ENCODE measurements at places on chromosomes 7 and 10.

GRCh38 chr10:46239247-46239646, 47.5 kb upstream of the ANTXRL start:
- no peak for DNase-seq

DNA sequence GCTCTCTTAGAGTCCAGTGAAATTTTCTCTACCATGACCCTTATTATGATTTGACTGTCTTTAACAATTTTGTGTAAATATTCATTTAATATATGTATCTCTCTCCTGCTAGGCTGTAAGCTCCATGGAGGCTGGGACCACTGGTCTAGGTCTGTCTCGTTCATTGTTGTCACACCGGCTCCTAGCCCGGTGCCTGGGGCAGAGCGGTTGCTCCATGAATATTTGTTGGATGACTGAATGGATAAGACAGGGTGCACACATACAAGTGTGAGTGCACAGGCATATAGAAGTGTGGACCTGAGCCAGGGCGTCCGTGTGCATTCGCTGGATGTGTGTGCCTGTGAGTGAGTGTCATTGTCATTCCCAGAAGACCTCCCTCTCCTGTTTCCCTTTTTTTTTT, 20.9 kb upstream of the LBX1 start:
- no peak for DNase-seq

- DNase-seq = peak; percentile 10
These were observed 38.6 kb upstream of the RSBN1L start for GRCh38 chr7:77657427-77658224.

GRCh38 chr7:26657686-26658388, 206.6 kb downstream of the SKAP2 start:
- DNase-seq = peak; percentile 59

- no peak for DNase-seq
These were observed 126.3 kb downstream of the ARHGAP21 start for GRCh38 chr10:24597426-24597825.

DNA sequence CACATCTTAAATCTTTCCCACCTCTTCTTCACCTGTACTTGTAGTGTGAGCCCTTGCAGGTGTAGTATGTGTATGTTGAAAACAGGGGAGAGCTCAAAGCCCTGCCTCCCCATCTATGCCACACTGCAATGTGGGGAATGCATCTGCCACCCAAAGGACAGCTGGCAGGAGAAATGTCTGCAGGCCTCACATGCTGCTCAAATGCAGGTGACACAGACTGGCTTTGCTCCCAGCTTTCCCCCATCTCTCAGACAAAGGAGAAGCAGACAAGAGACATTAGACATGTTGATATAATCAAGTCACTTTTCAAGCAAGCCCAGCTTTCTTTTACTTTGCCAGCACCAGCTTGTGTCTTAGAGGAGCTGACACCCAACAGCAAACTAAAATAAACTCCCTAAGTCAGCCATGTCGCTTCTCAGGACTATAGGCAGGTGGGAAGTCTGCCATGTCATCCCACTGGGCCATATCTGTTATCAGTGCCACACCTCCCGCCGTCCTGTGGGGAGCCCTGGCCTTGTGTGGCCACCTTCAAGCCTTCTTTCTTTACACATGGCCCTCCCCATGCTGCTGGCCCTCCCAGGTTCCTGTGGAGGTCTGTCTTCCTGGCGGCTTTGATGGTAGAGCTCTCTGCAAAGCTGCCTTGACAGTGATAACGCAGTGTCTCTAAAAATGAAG, 102.1 kb downstream of the CXCL12 start:
- DNase-seq = no peak

DNA sequence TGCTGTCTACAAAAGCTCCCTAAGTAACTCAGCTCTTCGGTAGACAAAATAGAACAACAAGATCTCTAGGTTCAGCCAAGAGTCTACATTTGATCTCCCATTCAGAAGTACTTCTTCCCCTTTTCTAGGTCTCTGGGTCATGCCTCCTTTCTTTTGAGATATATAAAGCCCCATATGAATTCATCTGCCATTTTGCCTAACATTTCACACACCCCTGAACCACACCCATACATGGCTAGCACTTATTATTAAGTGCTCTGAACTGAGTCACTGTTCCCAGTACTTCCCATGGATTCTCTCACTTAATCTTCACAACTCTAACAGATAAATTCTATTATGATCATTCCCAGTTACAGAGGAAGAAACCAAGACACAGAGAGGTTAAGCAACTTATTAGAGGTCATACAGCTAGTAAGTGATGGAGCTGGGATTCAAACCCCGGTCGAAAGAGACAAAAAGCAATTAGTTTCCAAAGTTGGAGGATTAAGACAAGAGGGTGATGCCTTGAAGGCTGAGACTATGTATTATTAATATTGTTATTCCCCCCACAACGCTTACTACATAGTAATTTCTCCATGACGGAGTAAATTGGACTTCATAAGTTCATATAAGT, 17.3 kb downstream of the MYOF start:
- DNase-seq = no peak

DNA sequence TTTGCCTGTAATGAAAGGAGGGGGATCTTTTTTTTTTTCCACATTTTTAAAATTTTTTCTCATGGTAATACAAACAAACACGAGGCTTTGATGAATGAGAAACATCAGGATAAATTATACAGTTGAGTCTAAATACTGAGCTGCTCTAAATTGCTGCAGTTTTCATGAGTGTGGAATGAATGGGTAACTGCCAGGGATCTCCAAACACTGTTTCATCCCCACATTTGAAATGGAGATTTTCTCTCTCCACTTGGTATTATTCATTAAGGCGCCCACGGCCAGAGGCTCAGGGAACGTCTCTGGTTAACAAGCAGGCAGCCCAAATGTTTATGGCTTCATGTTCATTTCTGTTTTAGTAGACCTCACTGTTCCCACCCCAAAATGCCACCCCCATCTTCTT, 717.1 kb downstream of the GRID1 start:
- no peak for DNase-seq

DNA sequence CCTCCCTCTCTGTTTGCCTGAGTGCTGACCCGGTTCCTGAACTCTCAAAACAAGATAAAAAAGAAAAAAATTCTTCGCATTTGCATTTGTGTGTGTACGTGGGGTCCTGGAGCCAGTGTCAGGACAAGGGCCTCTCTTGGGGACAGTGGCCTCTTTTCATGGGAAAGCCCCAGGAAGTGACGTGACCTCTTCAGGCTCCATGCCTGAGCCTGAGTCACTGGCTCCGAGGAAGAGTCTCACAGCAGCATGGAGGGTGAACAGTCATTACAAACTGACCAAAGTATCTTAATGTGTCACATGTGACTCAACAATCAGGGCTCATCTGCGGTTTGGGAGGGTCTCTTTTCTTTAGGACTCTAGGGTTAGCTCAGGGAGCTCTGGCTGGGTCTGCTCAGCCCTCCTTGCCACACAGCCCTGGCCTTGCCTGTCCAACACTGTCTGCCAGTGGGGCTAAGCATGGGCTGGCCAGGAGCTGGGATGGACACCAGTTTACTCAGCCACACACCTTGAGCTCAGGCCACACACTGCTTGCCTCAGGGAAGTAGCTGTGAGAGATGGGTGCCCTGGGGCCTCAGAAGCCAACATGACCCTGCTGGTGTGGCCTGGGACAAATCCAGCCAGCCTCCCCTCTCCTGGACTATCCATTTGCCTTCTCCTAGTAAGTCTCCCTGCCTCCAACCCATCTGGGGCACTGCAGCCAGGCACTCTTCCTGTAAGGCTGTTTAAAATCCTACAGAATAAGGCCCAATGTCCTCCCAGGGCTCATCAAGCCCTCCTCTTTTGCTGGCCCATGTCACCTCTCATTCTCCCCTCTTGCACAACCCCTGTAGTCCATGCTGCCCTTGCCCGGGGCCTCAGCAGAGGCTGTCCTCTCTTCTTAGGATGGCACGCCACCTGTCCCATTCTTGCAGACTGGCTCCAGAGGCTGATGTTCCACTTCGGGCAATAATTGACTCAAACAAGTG, 10.5 kb downstream of the TMEM273 start:
- no peak for DNase-seq

- DNase-seq = no peak
These were observed 37.7 kb downstream of the PRSS2 start for GRCh38 chr7:142808461-142808801.

- no peak for DNase-seq
These were observed 28.3 kb downstream of the POLR3A start for GRCh38 chr10:78000956-78001472.

- no peak for DNase-seq
These were observed 81.0 kb upstream of the ASAH2 start for GRCh38 chr10:50332108-50332842.

DNA sequence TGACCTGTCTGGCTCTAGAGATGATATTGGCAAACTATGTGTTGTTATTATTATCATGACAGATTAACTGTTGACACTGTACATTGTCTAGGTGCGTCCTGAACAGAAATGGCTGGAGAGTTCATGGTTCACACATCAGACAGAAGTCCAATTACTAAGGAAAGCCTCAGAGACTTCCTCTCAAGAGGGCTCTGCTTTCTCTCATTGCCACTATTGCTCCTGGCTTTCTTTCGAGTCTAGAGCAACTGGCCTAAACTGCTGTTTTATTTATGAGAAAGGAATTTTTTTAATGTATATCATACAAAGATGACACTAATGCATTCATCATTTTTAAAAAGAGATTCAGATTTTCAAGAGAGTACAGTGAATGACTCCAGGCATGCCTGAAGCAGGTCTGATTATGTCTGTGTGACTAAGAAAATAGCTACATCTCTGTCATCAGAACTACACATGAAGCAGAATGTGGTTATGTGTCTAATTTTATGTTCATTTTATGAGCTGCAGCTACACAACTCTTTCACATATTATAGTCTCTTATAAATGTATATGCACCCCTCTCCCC, 30.4 kb downstream of the NRCAM start:
- DNase-seq = no peak

DNA sequence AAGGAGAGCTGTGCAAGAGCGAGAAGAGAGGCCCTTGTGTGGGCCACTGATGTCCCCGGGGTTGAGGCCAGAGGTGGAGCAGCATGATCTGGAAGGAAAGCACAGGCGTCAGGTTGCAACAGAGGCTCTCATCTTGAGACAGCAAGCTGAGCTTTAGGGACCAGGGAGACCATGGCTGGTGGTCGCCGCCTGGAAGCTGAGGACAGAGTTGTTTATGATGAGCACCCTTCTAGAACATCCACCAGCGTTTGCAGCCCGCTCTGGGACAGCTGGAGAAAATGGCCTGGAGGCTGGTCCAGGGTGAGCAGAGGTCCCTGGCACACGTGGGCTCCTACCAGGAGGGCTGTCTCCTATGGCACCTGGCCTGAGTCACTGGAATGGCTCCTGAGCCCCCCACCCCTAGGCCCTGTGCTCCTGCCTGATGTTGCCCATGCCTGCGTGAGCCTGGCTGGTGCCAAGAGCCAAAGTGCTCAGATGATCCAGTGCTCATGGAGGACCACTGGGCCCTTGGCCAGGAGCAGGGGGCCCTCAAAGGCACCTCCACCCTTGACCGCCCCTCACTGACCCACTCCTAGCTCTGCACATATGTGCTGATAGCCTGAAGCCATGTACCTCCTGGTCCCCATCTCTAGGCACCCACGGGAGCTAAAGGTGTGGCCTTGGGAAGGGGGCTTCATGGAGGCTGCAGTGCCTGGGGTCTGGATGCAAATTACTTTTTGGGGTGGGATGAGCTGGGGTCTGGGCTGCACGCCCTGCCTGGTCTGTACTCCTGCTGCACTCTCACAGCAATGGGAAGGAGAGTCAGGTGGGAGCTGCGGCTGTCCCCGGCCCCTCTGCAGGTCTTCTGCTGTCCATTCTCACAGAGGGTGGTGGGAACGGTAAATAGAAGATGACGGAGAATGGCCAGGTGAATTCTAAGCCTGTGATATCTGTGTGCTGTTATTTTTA, 40.1 kb upstream of the RET start:
- no peak for DNase-seq

DNA sequence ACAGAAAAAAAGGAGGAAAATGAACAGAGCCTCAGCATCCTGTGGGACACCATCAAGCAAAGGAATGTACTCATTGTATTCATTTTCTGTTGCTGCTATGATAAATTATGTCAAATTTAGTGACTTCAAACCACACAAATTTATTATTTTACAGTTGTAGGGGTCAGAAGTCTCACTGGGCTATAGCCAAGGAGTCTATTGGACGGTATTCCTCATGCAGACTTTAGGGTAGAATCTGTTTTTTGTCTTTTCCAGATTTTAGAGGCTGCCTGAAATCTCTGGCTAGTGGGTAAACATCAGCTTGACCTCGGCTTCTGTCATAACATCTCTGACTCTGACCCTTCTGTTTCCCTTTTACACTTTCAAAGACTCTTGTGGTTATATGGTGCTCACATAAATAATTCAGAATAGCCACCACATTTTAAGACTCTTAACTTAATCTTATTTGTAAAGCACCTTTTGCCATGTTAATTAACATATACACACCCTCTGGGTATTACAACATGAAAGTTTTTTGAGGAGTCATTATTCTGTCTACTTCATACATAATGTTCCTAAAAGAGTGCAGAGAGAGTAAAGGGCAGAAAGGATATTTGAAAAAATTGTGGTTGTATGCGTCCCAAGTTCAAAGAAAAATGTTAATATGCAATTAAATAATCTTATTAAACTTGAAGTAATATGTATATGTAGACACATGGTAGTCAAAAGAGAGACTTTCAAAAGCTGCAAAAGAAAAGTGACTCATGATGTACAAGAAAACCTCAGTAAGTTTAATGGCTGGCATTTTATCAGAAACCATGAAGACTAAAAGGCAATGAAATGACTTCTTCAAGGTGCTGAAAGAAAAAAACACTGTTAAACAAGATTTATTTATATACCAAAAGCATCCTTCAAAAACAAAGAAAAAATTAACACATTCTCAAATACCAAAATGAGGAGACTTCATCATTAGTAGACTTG, 70.8 kb upstream of the MEOX2 start:
- no peak for DNase-seq

DNA sequence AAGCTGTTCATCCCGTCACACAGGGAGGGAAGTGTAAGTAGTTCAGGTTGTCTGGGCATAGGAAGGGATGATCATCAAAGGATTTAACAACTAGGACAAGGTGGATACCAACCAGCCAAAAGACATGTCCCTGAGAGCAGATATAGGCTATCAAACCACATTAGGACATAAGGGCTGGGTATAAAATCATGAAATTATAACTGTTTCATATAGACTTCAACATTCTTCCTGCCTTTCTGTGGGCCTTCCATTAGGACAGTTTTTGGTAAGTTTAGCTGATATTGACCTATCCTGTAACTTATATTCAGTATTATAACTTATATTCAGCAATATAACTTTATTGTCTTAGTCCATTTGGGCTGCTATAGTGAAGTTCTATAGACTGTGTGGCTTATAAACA, 190.9 kb downstream of the PAXIP1 start:
- DNase-seq = no peak

DNA sequence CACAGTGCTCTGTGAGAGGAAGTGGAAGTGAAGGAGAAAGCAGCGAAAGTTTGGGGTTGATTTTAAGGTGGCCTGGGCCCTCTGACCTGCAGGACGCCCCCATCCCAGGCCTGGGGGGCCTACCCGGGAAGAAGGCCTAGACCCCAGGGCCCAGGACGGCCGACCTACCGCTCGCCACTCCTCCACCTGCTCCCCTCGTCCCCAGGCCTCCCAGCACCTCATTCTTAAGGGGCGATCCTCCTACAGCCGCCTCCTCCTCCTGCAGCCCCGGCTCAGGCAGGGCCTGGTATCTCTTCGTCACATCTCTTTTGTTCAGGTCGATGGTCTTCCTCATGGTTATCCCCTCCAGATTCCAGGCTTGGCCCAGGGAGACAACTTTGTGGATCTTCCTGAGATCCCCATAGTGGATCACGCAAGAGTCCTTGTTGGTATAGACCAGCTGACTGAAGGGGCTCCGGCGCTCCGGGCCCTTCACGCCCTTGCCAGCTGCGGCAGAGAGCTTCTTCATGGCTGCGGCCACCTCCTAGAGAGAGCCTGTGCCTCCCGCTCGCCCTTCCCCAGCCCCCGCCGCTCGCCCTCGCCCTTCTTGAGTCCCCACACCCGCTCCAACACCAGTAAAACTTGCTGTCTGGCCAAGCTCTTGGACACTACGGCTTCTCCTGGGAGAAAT, 117.5 kb downstream of the OR13A1 start:
- DNase-seq = no peak

Measured in NCI-H446 treated with DMSO at 0.1 percent for 48 hours (cell line).